Activated T-cell treated with anti-CD3 and anti-CD28 coated beads, Interleukin-2, amount 50 U/mL, for 72 hours (primary cell): ENCODE measurements at places on chromosomes 5 and 9. TPM values are rescaled to one million over a fixed set of nuclear protein-coding genes. Genes with fewer than 3 reads are reported as not detected.

- peaks cover 14% of the 10 kb centered on the region for H3K27me3 ChIP-seq
- no peak overlapping the region for H3K4me3 ChIP-seq
- no peak for DNase-seq
Measured at GRCh38 chr9:117875886-117876285, 171.7 kb downstream of the TLR4 start.

DNA sequence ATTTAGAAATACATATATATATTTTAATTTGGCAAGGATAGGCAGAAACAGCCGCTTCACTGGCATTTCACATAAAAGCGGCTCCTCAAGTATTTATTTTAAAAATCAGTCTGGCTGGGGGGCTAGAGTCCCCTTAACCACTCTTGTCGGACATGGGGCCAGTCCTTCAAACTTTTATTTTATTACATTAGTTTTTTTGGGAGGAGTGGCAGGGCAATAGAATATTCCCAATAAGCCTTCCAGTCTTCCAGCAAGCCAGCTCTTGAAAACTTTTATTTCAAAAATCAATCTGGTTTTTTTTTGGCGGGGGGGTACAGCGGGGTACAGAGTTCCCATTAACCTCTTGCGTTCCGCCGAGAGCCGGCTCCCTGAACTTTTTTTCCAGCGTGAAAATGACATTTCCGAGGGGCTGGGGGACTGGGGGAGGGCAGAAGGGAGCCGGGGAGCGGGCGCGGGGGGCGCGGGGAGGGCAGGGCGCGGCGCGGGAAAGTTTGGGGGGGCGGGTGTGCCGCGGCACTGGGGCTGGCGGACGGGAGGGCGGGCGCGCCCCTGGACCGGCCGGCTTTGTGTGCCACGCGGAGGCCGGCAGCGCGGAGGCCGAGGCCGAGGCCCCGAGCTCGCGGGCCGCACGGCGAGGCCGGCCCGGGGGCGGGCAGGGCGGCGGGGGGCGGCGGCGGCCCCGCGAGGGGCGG, 504 bp upstream of the ZNF618 start:
- H3K36me3 ChIP-seq = no peaks in the 10 kb centered on the region
- H3K27me3 ChIP-seq = peaks cover 18% of the 10 kb centered on the region
- peaks cover 8% of the 10 kb centered on the region for H3K4me1 ChIP-seq
- H3K4me3 ChIP-seq = peak overlapping the region; percentile 56
- DNase-seq = no peak

DNA sequence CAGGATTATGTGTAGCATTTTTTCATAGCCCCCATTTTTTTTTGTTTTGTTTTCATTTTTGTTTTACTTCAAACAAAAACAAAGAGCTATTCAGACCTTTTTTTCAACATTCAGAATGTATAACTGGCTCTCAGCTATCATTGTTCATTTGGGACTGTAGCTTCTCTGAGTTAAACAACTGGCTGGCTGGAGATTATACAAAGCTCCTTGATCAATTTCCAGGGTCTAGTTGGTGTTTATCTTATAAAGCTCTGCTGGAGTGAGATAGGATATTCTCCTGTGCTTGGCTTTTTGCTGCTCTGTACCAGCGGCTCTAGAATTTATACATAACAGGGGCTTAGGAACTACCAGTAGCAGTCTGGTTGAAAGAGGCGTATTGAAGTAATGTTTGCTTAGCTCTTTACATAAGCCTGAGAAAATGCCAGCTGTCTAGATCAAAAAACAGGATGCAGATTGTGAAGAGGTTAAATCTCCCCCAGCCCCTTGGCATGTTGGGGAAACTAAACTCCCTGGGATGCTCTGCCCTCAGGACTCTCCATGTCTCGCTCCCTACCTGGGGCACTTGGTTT, 15.2 kb downstream of the GARNL3 start:
- peaks cover 35% of the 10 kb centered on the region for H3K27me3 ChIP-seq
- peaks cover 18% of the 10 kb centered on the region for H3K4me1 ChIP-seq
- no peak for DNase-seq
- no peak overlapping the region for H3K27ac ChIP-seq

- H3K27me3 ChIP-seq = peaks cover 4% of the 10 kb centered on the region
- no peak for DNase-seq
Measured at GRCh38 chr9:138060365-138060764, 182.8 kb downstream of the CACNA1B start.

DNA sequence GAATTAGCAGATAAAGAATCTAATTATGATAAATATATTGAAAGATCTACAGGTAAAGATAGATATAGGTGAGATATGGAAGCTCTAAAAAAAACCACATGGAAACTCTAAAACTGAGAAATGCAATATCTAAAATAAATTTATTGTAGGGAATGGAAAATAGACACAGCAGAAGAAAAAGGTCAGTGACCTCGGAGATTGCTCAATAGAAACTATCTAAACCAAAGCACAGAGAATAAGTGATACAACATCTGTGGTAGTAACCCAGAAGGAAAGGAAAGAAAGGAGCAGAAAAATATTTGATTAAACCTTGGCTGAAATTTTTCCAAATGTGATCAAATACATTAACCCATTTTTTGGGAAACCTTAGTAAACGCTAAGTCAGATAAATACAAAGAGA, 43.1 kb upstream of the GLIPR2 start:
- H3K36me3 ChIP-seq = peaks cover 2% of the 10 kb centered on the region
- no peak for DNase-seq
- peaks cover 20% of the 10 kb centered on the region for H3K4me1 ChIP-seq
- H3K27me3 ChIP-seq = no peaks in the 10 kb centered on the region
- no peak overlapping the region for H3K27ac ChIP-seq

GRCh38 chr9:73872701-73873100, 624.4 kb upstream of the RORB start:
- no peak overlapping the region for H3K4me3 ChIP-seq
- H3K27ac ChIP-seq = no peak overlapping the region
- no peaks in the 10 kb centered on the region for H3K4me1 ChIP-seq
- no peaks in the 10 kb centered on the region for H3K27me3 ChIP-seq
- DNase-seq = no peak

DNA sequence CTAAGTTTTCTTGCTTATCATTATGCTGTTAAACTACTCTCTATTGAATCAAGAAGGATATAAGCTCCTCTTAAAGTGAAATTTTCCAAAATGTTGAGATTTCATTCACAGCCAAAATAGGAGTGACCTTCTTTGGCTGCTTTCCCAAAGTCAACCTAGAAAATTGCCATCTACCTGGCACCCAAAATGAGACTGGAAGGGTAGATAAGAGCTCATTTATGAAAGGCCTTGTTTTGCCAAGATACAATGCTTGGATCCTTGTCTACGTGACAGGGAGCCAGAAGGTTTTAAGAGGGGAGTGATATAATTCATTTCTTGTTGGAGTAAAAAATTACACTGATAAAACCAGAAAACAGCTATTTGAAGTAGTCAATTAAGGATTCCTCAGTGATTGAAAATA, 287.1 kb downstream of the IZUMO3 start:
- no peak overlapping the region for H3K27ac ChIP-seq
- DNase-seq = no peak

DNA sequence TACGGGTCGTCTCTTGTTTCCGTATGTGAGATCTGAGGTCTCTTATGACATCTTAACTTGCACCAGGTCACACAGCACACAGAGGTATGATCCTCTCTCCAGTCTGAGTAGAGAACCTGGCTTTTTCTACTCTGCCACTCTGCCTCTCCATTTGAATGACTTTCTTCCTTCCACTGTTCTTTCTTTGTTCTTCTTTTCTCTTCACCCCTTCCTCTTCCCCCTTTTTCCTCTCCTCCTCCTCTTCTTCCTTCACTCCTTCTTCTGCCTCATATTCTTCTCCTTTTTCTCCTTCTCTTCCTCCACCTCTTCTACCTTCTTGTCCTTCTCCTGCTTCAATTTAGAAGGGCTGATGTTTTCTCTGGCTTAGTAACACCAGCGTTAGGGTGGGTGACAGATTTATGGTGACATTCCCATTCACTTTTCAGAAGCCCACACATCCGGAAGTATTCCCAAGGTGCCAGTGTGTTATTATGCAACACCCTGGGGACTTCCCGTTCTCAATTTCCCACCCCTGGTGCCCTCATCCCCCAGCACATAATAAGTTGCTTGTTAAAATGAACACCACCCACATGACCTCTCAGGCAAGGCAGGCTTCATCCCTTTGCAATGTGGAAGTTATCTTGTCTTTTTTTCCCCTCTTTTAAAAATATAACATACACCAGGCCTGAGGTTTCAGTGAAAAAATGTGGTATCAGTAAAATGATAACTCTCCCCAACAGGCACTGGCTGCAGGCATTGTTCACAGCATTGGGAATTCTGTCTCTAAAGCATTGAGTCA, 122.0 kb downstream of the PAPPA start:
- no peaks in the 10 kb centered on the region for H3K4me1 ChIP-seq
- H3K27me3 ChIP-seq = peaks cover 9% of the 10 kb centered on the region
- no peaks in the 10 kb centered on the region for H3K36me3 ChIP-seq
- no peak overlapping the region for H3K27ac ChIP-seq
- H3K4me3 ChIP-seq = no peak overlapping the region
- no peak for DNase-seq

GRCh38 chr5:76202182-76202581, 119.0 kb downstream of the SV2C start:
- peaks cover 6% of the 10 kb centered on the region for H3K4me1 ChIP-seq
- no peaks in the 10 kb centered on the region for H3K27me3 ChIP-seq
- H3K4me3 ChIP-seq = no peak overlapping the region
- DNase-seq = no peak

DNA sequence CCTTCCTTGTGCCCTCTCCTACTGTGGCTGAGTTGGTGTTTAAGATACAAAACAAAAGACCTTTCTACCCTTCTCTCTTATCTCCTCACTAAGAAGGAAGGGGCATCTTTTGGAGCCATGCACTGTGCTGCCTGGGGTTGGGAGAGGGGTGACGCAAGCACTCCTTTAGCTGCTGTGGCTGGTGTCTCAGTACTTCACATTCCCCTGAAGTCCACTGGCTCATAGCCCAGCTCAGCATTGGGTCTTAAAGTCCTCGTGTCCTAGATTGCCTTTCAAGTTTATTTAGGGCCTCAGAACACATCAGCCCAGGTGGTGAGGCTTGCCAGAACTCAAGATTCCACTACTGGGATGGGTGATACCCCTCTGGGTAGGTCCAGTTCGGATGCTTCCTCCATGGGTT, 325.9 kb upstream of the CYLC2 start:
- H3K27me3 ChIP-seq = no peaks in the 10 kb centered on the region
- H3K4me1 ChIP-seq = no peaks in the 10 kb centered on the region
- no peak overlapping the region for H3K4me3 ChIP-seq
- no peak overlapping the region for H3K27ac ChIP-seq

DNA sequence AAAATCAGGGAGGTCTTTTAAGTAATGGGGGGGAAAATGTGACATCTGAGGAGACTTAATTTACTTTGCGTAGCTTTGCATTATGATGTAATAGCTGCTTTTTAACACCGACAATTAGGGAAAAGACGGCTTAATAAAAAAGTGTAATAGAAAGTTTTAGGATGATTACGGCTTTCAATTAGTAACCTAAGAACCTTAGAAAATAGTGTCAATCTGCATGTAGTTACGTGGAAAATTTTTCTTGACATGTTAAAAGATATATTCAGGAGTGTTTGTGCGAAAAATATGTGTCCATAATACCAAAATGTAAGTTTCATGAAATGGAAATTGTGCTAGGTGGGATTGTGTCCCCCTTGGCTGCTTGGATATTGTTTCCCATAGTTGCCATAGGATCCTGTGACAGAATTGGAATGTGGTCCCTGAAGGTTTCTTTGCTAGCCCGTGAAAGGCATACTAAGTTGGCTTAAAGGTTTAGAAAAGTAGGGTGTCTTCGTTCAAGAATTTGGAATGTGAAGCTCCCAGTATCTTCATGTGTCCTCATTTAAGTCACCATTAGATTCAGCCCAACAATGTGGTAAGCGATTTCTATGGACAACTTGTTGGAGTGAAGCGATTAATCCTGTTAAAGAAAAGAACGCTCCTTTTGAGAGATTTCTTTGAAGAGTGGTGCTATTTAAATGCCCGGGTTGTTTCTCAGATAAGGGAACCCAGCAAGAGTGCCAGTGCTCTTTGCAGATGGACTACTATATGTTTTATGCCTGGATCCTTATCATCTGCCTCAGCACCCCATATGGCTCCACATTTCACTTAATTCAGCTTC, 2.0 kb downstream of the RGMB start:
- peaks cover 45% of the 10 kb centered on the region for H3K4me1 ChIP-seq
- DNase-seq = no peak
- H3K27ac ChIP-seq = peak overlapping the region; percentile 64

Gene HTR4
- not detected for total RNA-seq

DNA sequence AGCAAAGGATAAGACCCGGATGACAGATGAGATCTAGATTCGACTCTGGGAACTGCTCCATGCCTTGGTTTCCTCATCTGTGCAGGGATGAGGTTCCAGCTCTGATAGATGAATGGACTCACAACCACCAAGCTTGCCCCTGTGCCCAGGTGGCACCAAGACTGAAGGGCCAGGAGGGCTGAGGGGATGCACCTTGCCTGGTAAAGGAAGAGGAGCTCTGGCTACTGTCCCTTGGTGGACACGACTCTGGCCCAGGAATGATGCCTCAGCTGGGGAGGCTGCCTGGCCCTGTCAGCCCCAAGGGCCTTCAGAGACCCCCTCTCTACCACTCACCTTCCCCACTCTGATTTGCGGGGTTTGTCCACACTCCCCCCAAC, 24.9 kb upstream of the ANXA6 start:
- H3K27ac ChIP-seq = no peak overlapping the region
- H3K27me3 ChIP-seq = no peaks in the 10 kb centered on the region
- no peak for DNase-seq
- H3K4me3 ChIP-seq = no peak overlapping the region
- peaks cover 10% of the 10 kb centered on the region for H3K4me1 ChIP-seq
- H3K36me3 ChIP-seq = peaks cover 1% of the 10 kb centered on the region

GRCh38 chr5:10709409-10709808, 51.6 kb downstream of the DAP start:
- no peak overlapping the region for H3K4me3 ChIP-seq
- H3K27me3 ChIP-seq = no peaks in the 10 kb centered on the region

Gene ZNF189
- total RNA-seq = 8.3 TPM

Gene PDE8B
- total RNA-seq = 0.36 TPM

DNA sequence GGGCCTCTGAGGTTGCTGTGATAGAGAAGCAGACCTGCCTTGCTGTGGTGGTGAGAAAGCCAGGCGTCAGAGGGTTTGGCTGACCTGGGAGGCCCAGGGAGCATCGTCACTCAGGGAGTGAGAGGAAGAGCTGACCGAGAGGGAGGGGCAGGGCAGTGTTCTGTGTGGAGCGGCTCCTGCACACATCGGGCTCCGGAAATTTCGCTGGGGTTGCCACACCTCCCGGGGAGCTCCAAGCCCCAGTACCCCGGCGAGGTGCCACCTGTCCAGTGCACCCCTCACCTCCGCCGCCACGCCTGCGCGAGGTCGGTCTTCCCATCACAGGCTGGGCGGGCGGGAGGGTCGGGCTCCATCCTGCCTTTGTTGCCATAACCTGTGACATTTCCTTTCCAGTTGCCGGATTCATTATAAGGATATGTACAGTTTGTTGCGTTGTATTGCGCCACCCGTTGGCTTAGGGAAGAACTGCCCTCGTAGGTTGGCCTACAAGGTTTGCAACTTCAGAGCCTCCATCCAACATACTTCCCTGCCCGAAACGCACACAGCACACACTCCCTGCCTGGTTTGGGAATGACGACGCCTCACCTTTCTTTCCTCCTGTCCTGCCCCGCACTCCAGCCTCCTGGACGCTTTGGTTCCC, 223.2 kb downstream of the CACNA1B start:
- no peak overlapping the region for H3K27ac ChIP-seq
- no peak overlapping the region for H3K4me3 ChIP-seq
- H3K27me3 ChIP-seq = no peaks in the 10 kb centered on the region
- H3K36me3 ChIP-seq = no peaks in the 10 kb centered on the region

- no peak overlapping the region for H3K27ac ChIP-seq
- no peak for DNase-seq
- peaks cover 74% of the 10 kb centered on the region for H3K4me1 ChIP-seq
Measured at GRCh38 chr9:92746567-92747458, 17.8 kb downstream of the BICD2 start.

- DNase-seq = no peak
- H3K4me3 ChIP-seq = no peak overlapping the region
- no peaks in the 10 kb centered on the region for H3K36me3 ChIP-seq
- peaks cover 12% of the 10 kb centered on the region for H3K27me3 ChIP-seq
Measured at GRCh38 chr9:86508208-86508903, 154.1 kb upstream of the TUT7 start.

Gene SNCB
- 0.81 TPM for total RNA-seq
